Cerebellar nuclear complex (tissue), 1 donor: ENCODE measurements at places on chromosomes 13 and 19.

GRCh38 chr19:27765912-27766725, 1446.8 kb downstream of the UQCRFS1 start:
- no peak for DNase-seq

- no peak for DNase-seq
These were observed 81.0 kb upstream of the STARD13 start for GRCh38 chr13:33366469-33367062.

DNA sequence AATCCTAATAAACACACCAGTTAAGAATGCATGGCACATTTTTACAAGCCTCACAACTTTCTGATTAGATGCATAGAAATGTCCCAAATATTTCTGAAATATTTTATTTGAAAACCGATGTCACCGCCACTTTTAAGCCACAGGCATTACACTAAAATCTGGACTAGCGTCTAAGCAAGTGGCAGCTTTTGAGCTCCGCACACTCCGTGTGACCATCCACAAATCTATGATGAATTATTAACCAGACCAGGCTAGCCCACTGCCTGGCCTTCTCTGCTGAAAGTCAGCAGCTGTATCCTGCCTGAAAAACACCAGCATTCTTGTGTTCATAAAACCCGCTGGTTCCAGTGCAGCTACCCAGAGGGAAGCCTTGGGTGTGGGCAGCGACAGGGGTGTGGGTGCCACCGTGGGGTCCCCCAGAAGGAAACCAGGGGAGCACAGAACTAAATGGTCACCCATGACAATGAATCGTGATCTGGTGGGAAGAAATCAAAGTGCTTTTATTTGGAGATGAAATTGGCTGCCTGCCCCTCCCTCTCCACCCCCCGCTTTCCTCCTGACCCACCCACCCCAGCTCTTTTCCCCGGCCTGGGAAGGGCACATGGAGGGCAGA, 13.8 kb downstream of the RASA3 start:
- no peak for DNase-seq

DNA sequence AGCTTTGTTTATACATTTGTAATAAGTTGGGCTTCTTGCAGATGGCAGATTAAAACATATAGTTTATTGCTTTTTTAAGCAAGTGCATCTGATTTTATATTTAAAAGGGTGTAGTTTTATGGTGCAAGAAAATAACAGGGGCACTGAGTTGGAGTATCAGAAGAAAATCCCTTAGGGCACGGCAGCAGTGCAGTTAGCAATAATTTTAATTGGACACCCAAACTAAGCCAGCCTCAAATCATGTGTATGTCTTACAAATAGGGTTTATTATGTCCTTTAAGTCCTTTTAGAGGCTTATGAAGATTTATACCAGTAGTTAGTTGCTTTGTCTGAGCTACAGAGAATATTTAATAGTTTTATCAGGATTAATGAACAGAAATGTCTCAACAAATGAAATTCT, 57.5 kb downstream of the GPC6 start:
- no peak for DNase-seq

DNA sequence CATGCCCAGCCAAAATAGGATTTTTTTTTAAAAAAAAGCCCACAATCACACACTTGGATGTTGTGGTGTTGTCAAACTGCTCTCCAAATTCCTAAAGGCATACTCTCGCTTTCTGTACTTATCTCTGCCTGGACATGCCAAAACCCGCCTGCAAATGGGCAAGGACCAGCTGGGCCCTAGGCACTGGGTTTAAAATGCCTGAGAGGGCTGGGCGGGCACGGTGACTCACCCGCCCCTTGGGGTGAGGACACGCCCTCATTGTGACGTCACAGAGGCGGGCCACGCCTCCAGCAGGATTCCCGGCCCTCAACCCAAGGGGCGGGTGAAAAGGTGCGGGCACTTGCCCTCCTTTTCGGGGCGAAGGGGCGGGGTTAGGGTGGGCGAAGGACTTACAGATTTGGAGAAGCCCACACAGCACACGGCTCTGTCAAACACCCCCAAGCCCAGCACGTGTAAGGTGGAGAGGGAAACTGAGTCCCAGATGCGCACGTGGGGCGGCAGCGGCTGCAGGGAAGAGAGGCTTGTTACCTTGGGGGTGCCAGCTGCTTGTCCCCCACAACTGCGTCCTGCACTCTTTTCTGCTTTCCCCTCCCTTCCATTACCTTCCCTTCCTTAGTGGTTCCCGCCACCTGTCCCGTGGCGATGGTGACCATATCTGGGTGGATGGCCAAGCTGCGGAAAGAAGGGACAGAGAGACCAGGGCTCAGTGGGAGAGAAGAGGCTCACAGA, 6.6 kb downstream of the EML2 start:
- DNase-seq = no peak

- DNase-seq = no peak
These were observed 523.0 kb downstream of the MYO16 start for GRCh38 chr13:109152311-109152820.

DNA sequence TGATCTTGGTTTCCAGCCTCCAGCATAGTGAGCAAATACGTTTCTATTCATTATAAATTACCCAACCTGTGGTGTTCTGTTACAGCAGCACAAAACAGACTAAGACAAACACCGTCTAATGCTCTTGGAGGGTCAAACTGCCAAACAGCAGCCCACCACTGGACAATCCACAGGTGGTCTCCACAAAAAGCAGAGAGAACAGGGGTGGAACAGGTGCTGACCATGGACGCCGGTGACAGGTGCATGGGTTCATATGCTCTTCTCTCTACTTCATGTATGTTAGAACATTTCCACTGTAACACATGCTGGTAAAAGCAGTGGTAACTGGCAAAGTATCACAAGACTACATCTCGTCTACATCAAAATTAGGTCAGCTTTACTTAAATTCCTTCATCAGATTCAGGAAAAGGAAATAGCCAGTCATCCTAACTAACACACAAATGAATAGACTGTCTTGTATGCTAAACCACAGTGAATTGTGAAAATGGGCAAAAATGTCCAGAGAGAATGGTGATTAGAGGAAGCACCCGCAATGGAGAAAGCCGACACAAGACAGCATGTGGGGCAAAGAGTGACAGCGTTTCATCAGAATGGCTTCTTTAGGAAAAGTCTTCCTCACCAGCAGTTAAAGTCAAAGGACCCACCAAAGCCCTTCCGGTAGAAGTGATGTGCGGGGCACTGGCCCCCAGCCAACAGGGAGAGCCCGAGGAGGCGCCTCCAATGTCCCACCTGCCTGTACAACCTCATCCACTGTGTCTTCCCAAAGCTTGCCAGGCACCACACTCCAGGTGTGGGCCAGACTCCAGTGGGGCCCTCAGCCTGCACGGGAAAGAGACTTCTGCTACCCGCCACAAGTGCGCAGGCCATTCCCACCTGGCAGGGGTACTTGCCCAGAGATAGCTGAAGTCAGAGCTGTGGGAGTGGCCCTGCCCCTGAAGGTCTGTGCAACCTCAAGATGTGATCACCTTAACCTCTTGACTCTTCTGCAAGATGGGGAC, 6.5 kb downstream of the CARS2 start:
- DNase-seq = no peak

GRCh38 chr13:65875031-65875430, 1355.1 kb downstream of the PCDH9 start:
- no peak for DNase-seq
